ENCODE measurements at places on chromosomes 16 and 17. TPM values are rescaled to one million over a fixed set of nuclear protein-coding genes. Genes with fewer than 3 reads are reported as not detected.

Gene CTF1
- total RNA-seq, result 0.87 TPM

Gene SSTR5
- total RNA-seq, result not detected

Gene CMTM2
- 1.8 TPM for total RNA-seq

Gene KRT13
- 1.0 TPM for total RNA-seq

Gene ACD
- total RNA-seq, result 71.6 TPM

Gene FOXL1
- 11.6 TPM for total RNA-seq

Gene CACNA1G
- total RNA-seq, result not detected

Gene RNF222
- total RNA-seq, result 0.80 TPM

Gene TLCD2
- total RNA-seq, result 1.6 TPM

Gene ANKS4B
- not detected for total RNA-seq

Gene WBP2
- 69.2 TPM for total RNA-seq

Gene OMG
- not detected for total RNA-seq

Gene ZNF750
- total RNA-seq, result 0.40 TPM

Gene HP
- total RNA-seq, result not detected

Gene TNFSF13
- 5.2 TPM for total RNA-seq

Gene CFAP119
- 7.0 TPM for total RNA-seq

Gene RPH3AL
- total RNA-seq, result 15.9 TPM

Gene NPTX1
- total RNA-seq, result not detected

Gene ADGRG3
- total RNA-seq, result not detected

Gene KPNB1
- total RNA-seq, result 428 TPM

Gene GABARAPL2
- 57.6 TPM for total RNA-seq

Gene TNK1
- total RNA-seq, result 5.4 TPM

Gene PRCD
- 5.8 TPM for total RNA-seq

Gene TPSD1
- not detected for total RNA-seq

Gene HASPIN
- 12.3 TPM for total RNA-seq

Gene KRTAP2-2
- total RNA-seq, result not detected

Gene HSD11B2
- 2.2 TPM for total RNA-seq

Gene HOXB7
- total RNA-seq, result 24.9 TPM

Gene MMP28
- total RNA-seq, result not detected

Gene SLC16A13
- total RNA-seq, result 4.1 TPM

Gene KCNJ12
- total RNA-seq, result 0.14 TPM

Gene IGFBP4
- 67.7 TPM for total RNA-seq

Gene PLA2G10
- 0.22 TPM for total RNA-seq

Gene KATNB1
- 34.7 TPM for total RNA-seq

Gene CAPNS2
- total RNA-seq, result not detected

Gene HOXB3
- 49.9 TPM for total RNA-seq

Gene KRTAP9-2
- total RNA-seq, result not detected

Gene KIF18B
- total RNA-seq, result 22.5 TPM

Gene MPV17L
- total RNA-seq, result 2.2 TPM

Gene YWHAE
- 1,115 TPM for total RNA-seq

Gene ABCC3
- total RNA-seq, result 6.3 TPM

Gene DYNLRB2
- not detected for total RNA-seq

Gene LRRC37B
- total RNA-seq, result 2.7 TPM

Gene CHST5
- total RNA-seq, result not detected

Gene KRTAP4-3
- not detected for total RNA-seq

Gene CCL1
- total RNA-seq, result not detected
